Osteocyte (in vitro differentiated cells): ENCODE measurements at places on chromosomes 6 and 20. TPM values are rescaled to one million over a fixed set of nuclear protein-coding genes. Genes with fewer than 3 reads are reported as not detected.
A peak's percentile ranks its signal among the peaks of the same experiment; 100 is the strongest.

The ASXL1 gene
- 76.8 and 79.6 TPM in 2 replicates for total RNA-seq

The HAO1 gene
- total RNA-seq: not detected in 2 replicates

The PNRC1 gene
- 157 and 160 TPM in 2 replicates for total RNA-seq

The SPATA25 gene
- total RNA-seq: 2.9 TPM in 2 replicates

DNA sequence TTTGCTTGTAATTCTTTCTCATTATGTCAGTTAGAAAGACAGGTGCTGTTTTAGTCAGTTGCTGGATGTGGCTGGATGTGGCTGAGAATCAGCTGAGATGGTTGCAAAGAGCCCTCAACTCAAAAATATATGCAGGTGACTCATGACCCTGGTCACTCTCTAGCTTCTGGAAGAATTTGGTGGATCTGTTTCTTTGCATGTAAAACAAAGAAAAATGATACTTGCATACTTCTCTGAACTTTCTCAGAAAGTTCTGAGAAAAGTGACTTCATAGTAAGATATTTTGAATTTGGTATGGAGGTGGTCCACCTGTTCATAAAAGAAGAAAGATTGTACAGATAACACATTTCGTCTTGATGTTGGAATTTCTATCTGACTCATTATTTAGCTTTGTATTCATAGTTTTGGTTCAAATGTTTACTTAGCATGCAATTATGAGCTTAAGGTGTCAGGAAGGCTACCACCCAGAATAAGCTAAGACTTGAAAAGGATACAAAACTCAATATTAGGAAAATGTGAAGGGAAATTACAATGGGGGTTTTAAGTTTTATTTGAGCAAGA lies 163.2 kb upstream of the OLIG3 start:
- H3K36me3 ChIP-seq: peaks cover 4% of the 10 kb centered on the region
- H3K4me3 ChIP-seq: no peak overlapping the region
- H3K27ac ChIP-seq: no peak overlapping the region

DNA sequence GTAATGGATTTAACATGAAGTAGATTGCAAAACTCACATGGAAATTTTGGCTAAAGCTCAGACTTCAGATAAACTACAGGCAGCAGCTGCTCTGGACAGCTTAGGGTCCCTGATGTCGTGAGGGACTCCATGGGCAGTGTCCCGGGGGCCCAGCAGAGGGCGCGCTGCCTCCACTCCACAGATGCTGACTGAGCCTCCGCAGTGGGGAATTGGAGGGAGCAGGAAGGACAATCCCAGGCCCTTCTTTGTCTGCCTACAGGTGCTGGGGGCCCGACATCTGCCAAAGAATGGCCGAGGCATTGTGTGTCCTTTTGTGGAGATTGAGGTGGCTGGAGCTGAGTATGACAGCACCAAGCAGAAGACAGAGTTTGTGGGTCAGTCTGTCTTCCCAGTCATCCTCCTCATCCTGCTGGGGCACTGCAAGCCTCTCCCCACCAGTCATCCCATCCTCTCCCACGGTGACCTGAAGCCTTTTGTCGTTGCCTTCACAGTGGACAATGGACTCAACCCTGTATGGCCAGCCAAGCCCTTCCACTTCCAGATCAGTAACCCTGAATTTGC lies 35.9 kb downstream of the PLCG1 start:
- H3K4me1 ChIP-seq: peaks cover 52% of the 10 kb centered on the region
- peak overlapping the region; percentile 76 for H3K27ac ChIP-seq
- H3K36me3 ChIP-seq: peaks cover 41% of the 10 kb centered on the region
- DNase-seq: peak; percentile 90
- H3K4me3 ChIP-seq: no peak overlapping the region

DNA sequence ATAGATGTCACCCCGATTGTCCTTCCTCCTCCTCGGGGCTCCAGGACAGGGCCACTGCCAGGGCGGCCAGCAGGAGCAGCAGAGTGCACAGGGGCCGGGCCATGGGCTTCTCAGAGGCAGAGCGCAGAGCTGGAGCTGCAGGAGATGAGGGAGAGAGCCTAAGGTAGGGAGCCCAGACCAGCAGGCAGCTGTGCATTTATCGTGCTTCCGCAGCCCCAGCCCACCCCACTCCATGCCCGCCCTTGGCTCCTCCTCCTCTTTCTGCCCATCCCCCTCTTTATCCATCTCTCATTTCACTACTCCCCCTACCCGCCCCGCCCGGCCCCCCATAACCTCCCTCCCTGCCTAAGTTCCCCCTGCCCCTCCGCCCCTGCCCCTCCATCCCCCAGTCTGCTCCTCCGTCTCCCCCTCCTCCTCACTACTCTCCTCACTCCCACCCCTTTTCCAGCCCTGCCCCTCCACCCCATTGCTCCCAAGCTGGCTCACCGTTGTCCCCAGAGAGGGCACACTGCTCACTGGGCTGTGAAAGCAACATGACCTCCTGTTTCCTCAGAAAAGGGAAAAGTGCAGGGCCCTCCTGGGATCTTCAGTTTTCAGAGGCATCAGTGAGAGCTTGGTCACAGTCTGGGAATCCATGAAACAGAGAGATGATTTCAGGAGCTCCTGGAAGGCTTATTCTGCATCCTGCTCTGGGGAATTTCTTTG lies 25.5 kb upstream of the CST1 start:
- no peaks in the 10 kb centered on the region for H3K36me3 ChIP-seq
- no peak overlapping the region for H3K4me3 ChIP-seq
- no peak for DNase-seq
- H3K4me1 ChIP-seq: peaks cover 2% of the 10 kb centered on the region
- H3K27me3 ChIP-seq: no peaks in the 10 kb centered on the region

DNA sequence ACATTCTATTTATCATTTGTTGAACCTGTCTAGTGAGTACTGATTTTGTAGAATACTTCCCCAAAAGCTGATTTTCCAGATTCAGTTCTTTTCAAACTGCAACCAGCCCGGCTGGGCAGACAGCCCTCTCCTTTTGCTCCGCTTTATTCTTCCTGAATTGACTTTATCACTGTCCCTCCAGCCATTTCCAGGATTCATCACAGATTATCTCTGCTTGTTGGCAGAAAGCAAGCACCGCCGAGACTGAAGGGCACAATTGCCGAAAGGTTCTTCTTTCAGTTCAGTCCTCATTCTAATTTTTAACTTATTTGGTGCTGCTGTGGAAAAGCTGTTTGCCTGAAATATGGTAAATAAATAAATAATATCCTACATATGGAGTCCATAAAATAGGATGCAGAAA lies 369.1 kb upstream of the FLRT3 start:
- no peak for DNase-seq
- no peak overlapping the region for H3K27ac ChIP-seq

DNA sequence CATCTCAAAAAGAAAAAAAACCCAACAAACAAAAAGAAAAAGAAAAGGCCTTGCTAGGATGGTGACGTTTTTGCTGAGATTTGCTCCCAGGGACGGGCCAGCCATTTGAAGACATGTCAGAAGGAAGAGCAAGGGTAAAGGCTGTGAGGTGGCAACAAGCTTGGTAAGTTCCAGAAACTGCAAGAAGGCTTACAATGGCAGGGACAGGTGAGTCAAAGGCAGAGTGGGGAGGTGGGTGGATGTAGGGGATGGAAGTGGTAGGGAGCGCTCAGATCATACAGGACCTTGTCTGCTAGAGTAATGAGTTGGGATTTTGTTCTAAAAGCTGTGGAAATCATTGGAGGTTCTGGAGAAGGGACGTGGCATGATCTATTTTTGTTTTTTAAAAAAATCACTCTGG lies 4.3 kb downstream of the KIF3B start:
- H3K27me3 ChIP-seq: no peaks in the 10 kb centered on the region
- peaks cover 12% of the 10 kb centered on the region for H3K4me1 ChIP-seq
- H3K36me3 ChIP-seq: peaks cover 7% of the 10 kb centered on the region
- H3K4me3 ChIP-seq: no peak overlapping the region
- no peak overlapping the region for H3K27ac ChIP-seq

GRCh38 chr6:16688436-16688835 lies 72.8 kb downstream of the ATXN1 start:
- H3K4me3 ChIP-seq: no peak overlapping the region
- H3K27me3 ChIP-seq: no peaks in the 10 kb centered on the region
- no peak for DNase-seq
- peaks cover 2% of the 10 kb centered on the region for H3K36me3 ChIP-seq
- peak overlapping the region; percentile 76 for H3K27ac ChIP-seq
- H3K4me1 ChIP-seq: peaks cover 34% of the 10 kb centered on the region

DNA sequence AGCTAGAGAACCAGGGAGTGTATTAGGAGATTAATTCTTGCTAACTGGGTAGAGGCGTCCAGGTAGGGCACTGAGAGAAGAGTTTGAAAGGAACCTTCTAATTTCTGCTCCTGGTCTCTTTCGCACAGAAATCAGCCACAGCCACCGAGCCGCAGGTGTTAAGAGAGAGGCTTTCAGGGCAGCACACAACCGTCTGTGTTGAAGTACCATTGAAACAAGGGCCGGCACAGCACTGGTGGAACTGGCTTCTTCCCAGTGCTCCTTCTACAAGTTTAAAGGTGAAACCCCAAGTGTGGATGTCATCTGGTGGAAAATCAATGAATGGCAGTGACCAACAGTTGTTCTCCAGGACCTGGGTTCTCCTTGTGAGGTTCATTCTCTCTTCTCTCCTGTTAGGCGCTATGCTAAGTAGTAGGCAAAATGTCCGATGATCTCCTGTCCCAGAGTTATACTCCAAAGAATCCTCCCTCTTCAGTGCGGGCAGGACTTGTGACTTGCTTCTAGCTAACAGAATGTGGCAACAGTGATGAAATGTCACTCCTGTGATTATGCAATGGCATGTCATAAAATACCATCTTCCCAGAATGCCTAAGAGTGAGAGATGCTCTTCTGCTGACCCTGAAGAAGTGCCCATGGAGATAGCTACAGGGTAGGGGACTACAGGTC lies 15.0 kb upstream of the RIN2 start:
- no peaks in the 10 kb centered on the region for H3K36me3 ChIP-seq
- peaks cover 4% of the 10 kb centered on the region for H3K27me3 ChIP-seq
- H3K27ac ChIP-seq: no peak overlapping the region
- no peaks in the 10 kb centered on the region for H3K4me1 ChIP-seq
- no peak for DNase-seq

DNA sequence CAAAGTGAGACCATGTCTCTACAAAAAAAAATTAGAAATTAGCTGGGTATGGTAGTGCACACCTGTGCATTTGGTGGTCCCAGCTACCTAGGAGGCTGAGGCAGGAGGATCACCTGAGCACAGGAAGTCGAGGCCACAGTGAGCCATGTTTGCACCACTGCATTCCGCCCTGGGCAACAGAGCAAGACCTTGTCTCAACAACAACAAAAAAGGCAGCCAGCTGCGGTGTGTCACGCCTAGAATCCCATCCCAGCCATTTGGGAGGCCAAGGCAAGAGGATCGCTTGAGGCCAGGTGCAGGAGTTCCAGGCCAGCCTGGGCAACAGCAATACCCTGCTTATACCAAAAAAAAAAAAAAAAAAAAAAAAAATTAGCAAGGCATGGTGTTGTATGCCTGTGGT lies 1.1 kb upstream of the BAK1 start:
- H3K27ac ChIP-seq: no peak overlapping the region
- H3K27me3 ChIP-seq: no peaks in the 10 kb centered on the region
- no peak overlapping the region for H3K4me3 ChIP-seq
- H3K36me3 ChIP-seq: peaks cover 6% of the 10 kb centered on the region

GRCh38 chr6:35228481-35228880 lies 14.7 kb downstream of the SCUBE3 start:
- H3K27ac ChIP-seq: no peak overlapping the region
- no peak overlapping the region for H3K4me3 ChIP-seq
- no peaks in the 10 kb centered on the region for H3K27me3 ChIP-seq
- H3K36me3 ChIP-seq: peaks cover 7% of the 10 kb centered on the region
- no peak for DNase-seq

DNA sequence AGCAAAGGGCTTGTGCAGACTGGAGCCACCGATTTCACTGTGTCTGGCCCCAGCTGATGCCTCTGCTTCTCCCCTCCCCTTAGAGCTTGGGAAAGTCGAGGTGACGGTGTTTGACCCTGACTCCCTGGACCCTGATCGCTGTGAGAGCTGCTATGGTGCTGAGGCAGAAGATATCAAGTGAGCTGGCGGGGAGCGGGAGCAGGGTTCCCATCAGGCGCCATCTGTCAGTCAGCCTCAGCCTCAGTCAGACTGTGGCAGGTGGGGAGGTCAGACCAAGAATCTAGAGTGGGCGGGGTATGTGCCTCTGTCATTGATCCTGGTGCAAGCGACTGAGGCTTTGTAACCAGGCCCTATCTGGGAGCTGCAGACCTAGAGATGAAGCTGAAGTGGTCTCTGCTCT lies 5.5 kb downstream of the ERGIC3 start:
- no peak overlapping the region for H3K4me3 ChIP-seq
- DNase-seq: no peak
- H3K36me3 ChIP-seq: peaks cover 18% of the 10 kb centered on the region
- peaks cover 9% of the 10 kb centered on the region for H3K4me1 ChIP-seq

DNA sequence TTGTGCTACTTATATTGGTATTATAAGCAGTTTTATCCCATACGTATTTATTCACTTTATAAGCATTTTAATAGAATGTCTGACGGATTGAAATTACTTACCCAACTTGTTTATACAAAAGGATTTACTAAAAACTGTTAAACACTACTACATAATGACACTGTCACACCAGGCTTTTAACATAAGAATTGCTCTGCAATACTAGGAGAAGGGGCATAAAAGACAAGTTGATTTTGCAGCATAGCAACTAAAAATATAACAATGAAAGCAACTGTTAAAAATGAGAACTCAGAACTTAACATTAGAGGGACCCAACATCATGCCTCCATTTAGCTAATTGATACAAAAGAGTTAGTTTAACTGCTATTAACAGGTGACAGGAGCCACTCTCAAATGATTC lies 995.3 kb downstream of the PHF3 start:
- H3K4me1 ChIP-seq: no peaks in the 10 kb centered on the region
- H3K4me3 ChIP-seq: no peak overlapping the region
- no peak for DNase-seq
- peaks cover 18% of the 10 kb centered on the region for H3K27me3 ChIP-seq
- no peak overlapping the region for H3K27ac ChIP-seq

GRCh38 chr20:50595433-50595895 lies 85.3 kb downstream of the PTPN1 start:
- no peak overlapping the region for H3K4me3 ChIP-seq
- H3K36me3 ChIP-seq: no peaks in the 10 kb centered on the region

DNA sequence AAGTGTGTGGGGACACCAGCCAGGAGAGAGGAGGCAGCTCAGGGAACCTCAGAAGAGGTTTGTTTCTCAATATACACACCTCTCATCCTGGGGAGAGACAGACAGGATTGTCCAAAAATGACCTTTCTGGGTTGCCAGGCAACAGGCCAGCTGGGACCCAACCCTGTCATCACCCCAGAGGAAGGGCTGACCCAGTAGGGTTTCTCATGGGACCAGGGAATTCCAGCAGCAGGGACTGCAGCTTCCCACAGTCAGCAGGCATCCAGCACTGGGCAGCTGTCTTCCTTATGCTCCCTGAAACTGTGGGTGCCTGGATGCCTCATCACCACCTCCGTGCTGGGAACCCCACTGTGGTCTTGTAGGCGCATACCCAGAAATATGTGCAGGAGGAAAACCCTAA lies 1.3 kb downstream of the C20orf202 start:
- no peak overlapping the region for H3K27ac ChIP-seq
- H3K27me3 ChIP-seq: peaks cover 36% of the 10 kb centered on the region
- no peaks in the 10 kb centered on the region for H3K4me1 ChIP-seq
- H3K4me3 ChIP-seq: no peak overlapping the region
- DNase-seq: peak; percentile 69

GRCh38 chr6:169906004-169906687 lies 154.7 kb downstream of the ERMARD start:
- no peaks in the 10 kb centered on the region for H3K27me3 ChIP-seq
- no peaks in the 10 kb centered on the region for H3K36me3 ChIP-seq
- no peak overlapping the region for H3K27ac ChIP-seq
